ENCODE measurements at places on chromosomes 1 and 21. TPM values are rescaled to one million over a fixed set of nuclear protein-coding genes. Genes with fewer than 3 reads are reported as not detected.

The WNT2B gene
- 9.4 TPM for total RNA-seq

The TRIM45 gene
- total RNA-seq = 2.6 TPM

The FAM131C gene
- total RNA-seq = not detected

The DYRK3 gene
- 1.6 TPM for total RNA-seq

The GRIK1 gene
- total RNA-seq = not detected

The IRF6 gene
- 38.2 TPM for total RNA-seq

The SLC45A3 gene
- total RNA-seq = 12.2 TPM

The CHRM3 gene
- total RNA-seq = 14.6 TPM

DNA sequence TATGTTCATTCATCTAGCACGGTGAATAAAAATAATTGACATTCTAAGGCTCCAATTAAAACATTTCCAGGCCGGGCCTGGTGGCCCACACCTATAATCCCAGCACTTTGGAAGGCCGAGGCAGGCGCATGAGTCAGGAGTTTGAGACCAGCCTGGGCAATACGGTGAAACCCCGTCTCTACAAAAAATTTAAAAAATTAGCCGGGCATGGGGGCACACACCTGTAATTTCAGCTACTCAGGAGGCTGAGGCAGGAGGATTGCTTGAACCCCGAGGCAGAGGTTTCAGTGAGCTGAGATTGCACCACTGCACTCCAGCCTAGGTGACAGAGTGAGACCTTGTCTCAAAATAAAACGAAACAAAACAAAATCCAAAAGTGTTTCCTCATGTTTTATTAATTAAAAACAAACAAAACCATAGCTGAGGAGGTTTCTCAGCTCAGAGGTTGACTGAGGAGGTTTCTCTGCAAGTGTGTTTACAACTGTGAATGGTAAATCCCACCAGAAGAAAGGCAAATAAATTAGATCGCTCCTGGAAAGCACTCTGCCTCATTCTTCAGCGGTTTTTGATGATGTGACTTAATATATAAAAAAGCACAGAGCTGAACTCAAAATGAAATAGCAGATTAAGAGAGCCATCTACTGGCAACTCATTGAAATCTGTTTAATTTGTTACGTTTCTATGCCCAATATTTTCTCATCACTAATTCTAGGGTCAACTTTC is 37.7 kb upstream of the ATG4C start:
- no peak overlapping the region for H3K4me3 ChIP-seq
- no peaks in the 10 kb centered on the region for H3K36me3 ChIP-seq
- no peak overlapping the region for H3K27ac ChIP-seq

DNA sequence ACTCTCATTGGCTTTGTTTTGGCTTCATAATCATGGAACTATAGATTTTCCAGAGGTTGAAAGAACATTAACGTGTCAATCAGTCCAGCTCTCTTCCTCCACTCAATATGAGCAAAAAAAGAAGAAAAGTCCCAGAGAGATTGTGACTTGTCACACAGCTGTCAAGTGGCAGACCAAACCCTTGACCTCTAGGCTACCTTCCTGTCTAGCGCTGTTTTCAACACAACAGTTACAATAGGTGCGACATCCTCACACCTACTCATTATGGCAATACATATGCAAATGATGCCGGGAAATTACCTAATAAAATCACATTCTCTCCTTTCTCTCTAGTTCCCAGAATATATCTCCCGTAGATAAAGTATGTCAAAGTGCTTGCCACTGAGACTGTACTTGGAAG is 1.1 kb downstream of the WARS2 start:
- no peaks in the 10 kb centered on the region for H3K36me3 ChIP-seq
- peaks cover 8% of the 10 kb centered on the region for H3K4me1 ChIP-seq
- H3K27ac ChIP-seq = peak overlapping the region; percentile 98
- no peaks in the 10 kb centered on the region for H3K27me3 ChIP-seq
- DNase-seq = no peak
- H3K4me3 ChIP-seq = peak overlapping the region; percentile 56

GRCh38 chr1:212257157-212257556 is 28.1 kb upstream of the PPP2R5A start:
- H3K36me3 ChIP-seq = no peaks in the 10 kb centered on the region
- no peak overlapping the region for H3K4me3 ChIP-seq
- no peaks in the 10 kb centered on the region for H3K4me1 ChIP-seq
- no peak for DNase-seq
- no peak overlapping the region for H3K27ac ChIP-seq

DNA sequence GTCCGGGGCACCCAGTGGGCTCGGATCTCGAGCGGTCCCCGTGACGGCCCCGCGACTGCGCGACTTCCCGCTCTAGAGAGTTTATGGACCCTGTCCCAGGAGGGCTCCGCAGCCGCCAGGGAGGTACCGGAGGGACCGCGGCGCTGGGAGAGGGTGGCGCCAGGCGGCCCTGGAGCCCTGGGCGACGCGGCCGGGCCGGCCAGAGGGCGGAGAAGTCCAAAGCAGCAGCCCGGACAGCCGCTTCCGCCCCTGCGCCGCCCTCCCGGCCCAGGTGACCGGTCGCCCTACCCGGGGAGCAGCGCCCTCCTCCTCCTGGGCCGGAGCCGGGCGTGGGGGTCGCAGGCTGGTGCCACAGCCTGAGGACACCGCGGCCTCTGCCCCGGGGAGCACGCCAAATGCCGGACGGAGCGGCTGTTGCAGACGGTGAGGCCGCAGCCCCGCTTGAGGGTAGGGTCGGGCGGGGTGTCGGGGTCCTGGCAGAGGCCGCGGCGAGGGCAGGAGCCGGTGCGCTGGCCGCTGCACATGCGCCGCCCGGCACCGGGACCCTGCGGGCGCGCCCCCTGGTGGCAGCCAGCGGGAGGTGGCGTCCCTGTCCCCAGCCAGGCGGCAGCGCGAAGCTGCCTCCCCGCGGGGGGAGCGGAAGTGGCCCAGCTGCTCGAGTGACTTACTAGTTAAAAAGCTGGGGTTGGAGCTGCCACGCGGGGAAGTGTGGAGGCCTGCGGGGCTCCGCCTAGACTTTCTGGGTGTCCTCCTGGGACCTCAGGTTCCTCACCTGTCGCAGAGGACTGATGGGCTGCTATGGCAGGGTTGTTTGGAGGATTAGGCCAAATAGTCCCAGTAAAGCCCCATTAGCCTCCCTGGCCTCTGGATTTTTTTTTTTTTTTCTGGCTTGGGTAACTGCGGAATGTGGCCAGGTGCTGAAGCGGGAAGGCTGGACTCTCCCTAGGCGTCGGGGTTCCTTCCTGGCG is 20.9 kb upstream of the ZNF678 start:
- peak overlapping the region; percentile 81 for H3K27ac ChIP-seq
- H3K27me3 ChIP-seq = no peaks in the 10 kb centered on the region
- H3K4me3 ChIP-seq = peak overlapping the region; percentile 49
- H3K36me3 ChIP-seq = no peaks in the 10 kb centered on the region
- peak; percentile 90 for DNase-seq

DNA sequence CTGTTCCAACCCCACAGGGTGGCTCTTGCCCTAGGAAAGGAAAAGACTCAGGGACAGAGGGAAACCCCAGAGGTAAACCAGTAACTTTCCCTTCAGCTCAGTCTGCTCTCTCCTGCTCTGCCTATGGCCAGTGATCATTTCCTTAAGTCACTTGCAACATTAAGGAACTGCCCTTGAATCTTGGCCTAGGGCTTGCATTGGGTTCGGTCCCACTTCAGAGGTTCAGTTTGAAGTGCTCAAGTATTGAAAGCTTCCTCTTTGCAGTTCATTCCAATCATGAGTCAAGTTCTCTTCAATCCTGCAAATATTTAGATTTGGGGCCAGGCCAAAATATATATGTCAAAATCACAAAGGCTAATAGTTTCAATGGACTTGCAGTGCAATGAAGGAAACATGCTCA is 97.7 kb upstream of the IRF2BP2 start:
- H3K36me3 ChIP-seq = no peaks in the 10 kb centered on the region
- H3K27ac ChIP-seq = no peak overlapping the region
- no peaks in the 10 kb centered on the region for H3K27me3 ChIP-seq
- H3K4me1 ChIP-seq = peaks cover 13% of the 10 kb centered on the region
- H3K4me3 ChIP-seq = no peak overlapping the region

- H3K4me3 ChIP-seq = no peak overlapping the region
- H3K4me1 ChIP-seq = peaks cover 25% of the 10 kb centered on the region
- DNase-seq = peak; percentile 58
These were observed 153.2 kb downstream of the PRDM16 start for GRCh38 chr1:3222042-3222692.

DNA sequence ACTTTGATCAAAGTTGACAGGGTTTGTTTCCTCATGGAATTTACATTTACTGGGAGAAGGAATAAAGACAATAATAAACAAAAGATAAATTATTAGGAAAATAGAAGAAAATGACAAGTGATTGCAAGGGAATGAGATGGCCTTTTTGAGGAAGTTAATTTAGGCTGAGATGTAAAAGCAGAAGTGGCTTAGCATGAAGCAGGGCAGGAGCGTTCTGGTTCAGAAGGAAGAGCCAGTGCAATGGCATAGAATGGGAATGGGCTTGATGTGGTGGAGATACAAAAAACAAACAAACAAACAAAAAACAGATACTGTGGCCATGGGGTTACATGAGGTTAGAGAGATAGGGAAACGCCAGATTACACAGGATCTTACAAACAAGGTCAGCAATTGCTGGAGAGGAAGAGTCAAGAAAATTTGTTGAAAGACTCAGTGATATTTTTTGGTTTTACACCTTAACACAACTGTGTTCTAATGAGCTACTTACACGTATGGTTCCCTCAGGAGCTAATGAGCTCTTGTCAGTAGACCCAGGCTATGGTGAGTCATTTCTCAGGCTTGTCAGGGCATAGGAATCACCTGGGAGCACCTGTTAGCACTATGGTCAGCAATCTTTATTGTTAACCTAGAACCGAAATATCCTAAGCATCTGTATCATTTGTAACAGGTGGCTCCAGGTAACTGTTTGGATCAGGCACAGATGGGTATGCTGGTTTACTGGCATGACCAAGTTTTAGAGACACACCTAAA is 8.7 kb upstream of the CADM3 start:
- DNase-seq = no peak
- no peak overlapping the region for H3K27ac ChIP-seq
- no peaks in the 10 kb centered on the region for H3K27me3 ChIP-seq
- peaks cover 4% of the 10 kb centered on the region for H3K4me1 ChIP-seq
- no peak overlapping the region for H3K4me3 ChIP-seq

- peaks cover 10% of the 10 kb centered on the region for H3K4me1 ChIP-seq
- no peak for DNase-seq
- H3K4me3 ChIP-seq = no peak overlapping the region
- H3K27me3 ChIP-seq = peaks cover 10% of the 10 kb centered on the region
These were observed 9.8 kb downstream of the PDZK1IP1 start for GRCh38 chr1:47179988-47180563.

GRCh38 chr21:27314131-27314530 is 347.2 kb upstream of the ADAMTS5 start:
- H3K27me3 ChIP-seq = no peaks in the 10 kb centered on the region
- DNase-seq = no peak
- no peaks in the 10 kb centered on the region for H3K36me3 ChIP-seq

DNA sequence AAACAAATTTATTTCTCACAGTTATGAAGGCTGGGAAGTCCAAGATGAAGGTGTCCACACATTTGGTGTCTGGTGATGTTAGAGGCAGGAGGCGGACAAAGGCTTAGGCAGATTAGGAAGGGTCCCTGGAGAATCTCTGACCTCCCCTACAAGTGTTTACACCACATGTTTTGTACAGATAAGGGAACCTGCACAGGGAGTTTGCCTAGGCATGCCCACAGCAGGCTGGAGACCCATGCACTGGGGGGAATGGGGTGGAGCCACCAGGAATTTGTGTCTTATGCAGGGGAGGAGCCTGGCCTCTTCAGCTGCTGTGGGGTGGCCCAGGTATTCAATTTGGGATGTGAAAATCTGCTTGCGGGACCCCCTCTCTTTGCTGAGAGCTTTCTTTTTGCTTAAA is 131.3 kb downstream of the PATJ start:
- no peak overlapping the region for H3K27ac ChIP-seq
- no peaks in the 10 kb centered on the region for H3K36me3 ChIP-seq

GRCh38 chr1:170586321-170587252 is 54.6 kb downstream of the GORAB start:
- H3K27me3 ChIP-seq = peaks cover 7% of the 10 kb centered on the region
- H3K4me1 ChIP-seq = peaks cover 8% of the 10 kb centered on the region
- no peaks in the 10 kb centered on the region for H3K36me3 ChIP-seq
- no peak for DNase-seq
- no peak overlapping the region for H3K27ac ChIP-seq

GRCh38 chr1:13762642-13763041 is 62.7 kb downstream of the PRDM2 start:
- no peak for DNase-seq
- H3K27ac ChIP-seq = no peak overlapping the region
- no peaks in the 10 kb centered on the region for H3K36me3 ChIP-seq
- H3K4me3 ChIP-seq = no peak overlapping the region

DNA sequence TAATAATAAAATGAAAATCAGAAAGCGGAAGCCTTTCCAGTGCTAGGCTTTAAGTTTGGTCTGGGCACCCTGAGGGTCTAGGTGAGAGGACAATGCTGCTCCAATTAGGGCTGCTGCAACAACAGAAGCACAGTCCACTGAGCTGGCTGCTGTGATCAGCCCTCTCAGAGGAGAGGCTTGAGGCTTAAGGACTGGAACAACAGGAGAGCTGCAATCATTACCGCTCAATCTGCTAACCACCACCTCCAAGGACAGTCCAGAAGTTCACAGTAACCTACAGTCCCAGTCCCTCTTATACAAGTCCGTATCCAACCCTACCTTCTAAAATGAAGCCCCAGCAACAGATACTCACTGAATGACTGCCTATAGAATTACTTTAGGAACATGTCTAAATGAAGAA is 62.1 kb downstream of the USP24 start:
- H3K27ac ChIP-seq = no peak overlapping the region
- H3K27me3 ChIP-seq = no peaks in the 10 kb centered on the region
- no peak overlapping the region for H3K4me3 ChIP-seq
- peaks cover 29% of the 10 kb centered on the region for H3K36me3 ChIP-seq
- no peak for DNase-seq

- peak overlapping the region; percentile 85 for H3K27ac ChIP-seq
- H3K4me3 ChIP-seq = no peak overlapping the region
- DNase-seq = peak; percentile 72
- no peaks in the 10 kb centered on the region for H3K27me3 ChIP-seq
- no peaks in the 10 kb centered on the region for H3K36me3 ChIP-seq
- peaks cover 30% of the 10 kb centered on the region for H3K4me1 ChIP-seq
These were observed 2.4 kb upstream of the CGN start for GRCh38 chr1:151508833-151509232.

GRCh38 chr1:107804741-107805140 is 160.2 kb downstream of the VAV3 start:
- H3K4me3 ChIP-seq = no peak overlapping the region
- H3K36me3 ChIP-seq = no peaks in the 10 kb centered on the region
- H3K27me3 ChIP-seq = no peaks in the 10 kb centered on the region
- H3K27ac ChIP-seq = no peak overlapping the region

GRCh38 chr1:156498432-156499193 is 2.0 kb downstream of the MEF2D start:
- peak overlapping the region; percentile 94 for H3K4me3 ChIP-seq
- H3K27ac ChIP-seq = peak overlapping the region; percentile 100
- peak; percentile 55 for DNase-seq
- peaks cover 67% of the 10 kb centered on the region for H3K4me1 ChIP-seq
- H3K36me3 ChIP-seq = no peaks in the 10 kb centered on the region
- H3K27me3 ChIP-seq = no peaks in the 10 kb centered on the region

Measured in transverse colon (tissue), 4 donors.